ENCODE measurements at places on chromosomes 2 and 18.

DNA sequence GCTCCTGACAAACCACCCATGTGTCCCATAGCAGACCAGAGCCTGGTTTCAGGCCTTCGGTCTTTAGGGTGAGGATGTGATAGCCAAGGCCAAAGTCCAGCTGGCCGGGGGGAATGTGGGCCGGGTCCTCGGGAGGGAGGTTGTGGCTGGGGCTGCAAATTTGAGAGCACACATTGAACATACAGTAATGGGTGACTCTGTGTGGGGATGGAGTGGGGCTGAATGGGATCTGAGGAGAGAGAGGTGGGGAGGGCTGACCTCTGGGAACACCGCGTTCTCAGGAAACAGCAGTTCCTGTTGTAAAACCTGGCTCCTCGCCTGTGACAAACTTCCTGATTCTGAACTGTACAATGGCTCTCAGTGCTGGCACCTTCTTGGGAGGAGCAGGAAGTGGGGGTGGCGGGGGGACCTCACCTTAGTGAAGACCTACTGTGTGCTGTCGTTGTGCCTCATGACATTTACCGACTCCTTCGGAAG lies 48.8 kb downstream of the MCFD2 start:
- no peak for DNase-seq

DNA sequence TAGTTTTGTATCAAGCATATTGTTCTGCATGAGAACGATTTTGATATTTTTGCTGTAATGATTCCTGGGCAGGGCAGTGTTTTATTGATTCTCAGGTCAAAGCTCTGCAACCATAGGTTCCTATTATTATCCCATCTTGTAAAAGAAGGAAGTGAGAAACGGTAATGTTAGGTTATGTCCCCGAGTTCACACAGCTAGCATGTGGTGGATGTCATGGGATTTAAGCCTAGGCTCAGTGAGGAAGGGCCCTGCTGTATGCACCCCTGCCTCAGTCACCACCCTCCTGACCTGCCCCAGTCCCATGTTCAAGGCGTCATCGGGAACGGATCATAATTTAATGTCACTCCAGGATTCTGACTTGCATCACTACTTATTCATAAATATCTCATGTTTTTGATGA lies 10.7 kb downstream of the ACP1 start:
- no peak for DNase-seq

- no peak for DNase-seq
These were observed 16.4 kb upstream of the TUBB6 start for GRCh38 chr18:12291690-12292089.

DNA sequence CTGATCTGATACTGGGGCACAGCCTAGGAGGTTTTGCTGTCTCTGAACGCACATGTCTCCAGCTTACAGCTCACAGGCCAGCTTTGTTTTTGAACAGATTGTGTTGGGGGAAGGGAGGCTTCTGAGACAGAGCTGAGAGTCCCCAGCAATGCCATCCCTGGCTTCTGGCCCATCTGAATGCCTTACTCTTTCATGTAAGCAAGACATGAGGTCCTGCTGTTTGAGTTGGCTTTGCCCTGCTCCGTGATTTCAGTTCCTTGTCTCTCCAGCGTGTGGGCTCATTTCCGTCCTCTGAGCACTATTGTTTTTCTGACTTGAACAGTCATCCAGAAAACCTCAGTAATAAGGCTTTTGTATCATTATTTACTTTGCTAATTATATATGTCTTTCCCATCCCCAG lies 194.9 kb upstream of the TNP1 start:
- no peak for DNase-seq

DNA sequence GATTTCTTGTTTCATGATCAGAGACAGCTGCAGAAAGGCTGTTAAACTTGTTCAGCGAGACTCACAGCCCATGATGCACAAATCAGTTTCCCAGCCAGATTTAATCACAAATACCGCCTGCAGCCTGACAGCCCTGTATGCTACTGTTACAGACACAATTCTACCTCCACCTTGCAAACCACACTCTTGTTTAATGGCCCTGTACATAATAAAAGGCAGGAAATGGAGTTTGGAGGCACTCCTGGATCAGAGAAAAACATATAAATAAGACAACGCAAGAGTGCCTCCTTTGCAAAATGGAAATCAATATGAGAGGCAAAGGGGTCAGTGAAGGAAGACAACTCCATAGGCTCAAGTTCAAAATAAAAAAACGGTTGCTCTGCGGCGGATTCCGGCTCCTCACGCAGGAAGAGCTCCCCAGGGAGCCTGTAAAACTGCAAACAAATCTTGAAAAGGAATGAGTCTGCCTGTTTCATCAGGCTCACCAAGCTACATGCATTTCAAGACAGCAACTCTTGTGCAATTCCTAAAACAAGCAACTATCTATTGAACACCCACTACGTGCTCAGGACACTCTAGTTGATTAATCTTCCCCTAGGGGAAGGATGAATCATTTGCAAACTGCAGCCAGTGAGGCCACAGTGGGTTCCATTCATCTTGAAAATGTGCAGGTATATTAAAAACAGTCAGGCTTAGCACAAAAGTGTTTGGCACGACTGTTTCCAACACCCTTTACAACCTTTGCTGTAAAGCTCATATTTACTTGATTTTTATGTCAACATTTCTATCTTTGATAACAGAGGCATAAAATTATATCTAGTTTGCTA lies 37.5 kb downstream of the TBC1D8 start:
- no peak for DNase-seq

- DNase-seq, result no peak
These were observed 1324.5 kb upstream of the DDX18 start for GRCh38 chr2:116489944-116490343.

GRCh38 chr2:138622613-138623012 lies 121.0 kb downstream of the SPOPL start:
- DNase-seq, result no peak

GRCh38 chr2:189659734-189660133 lies 1.5 kb upstream of the ASNSD1 start:
- no peak for DNase-seq

DNA sequence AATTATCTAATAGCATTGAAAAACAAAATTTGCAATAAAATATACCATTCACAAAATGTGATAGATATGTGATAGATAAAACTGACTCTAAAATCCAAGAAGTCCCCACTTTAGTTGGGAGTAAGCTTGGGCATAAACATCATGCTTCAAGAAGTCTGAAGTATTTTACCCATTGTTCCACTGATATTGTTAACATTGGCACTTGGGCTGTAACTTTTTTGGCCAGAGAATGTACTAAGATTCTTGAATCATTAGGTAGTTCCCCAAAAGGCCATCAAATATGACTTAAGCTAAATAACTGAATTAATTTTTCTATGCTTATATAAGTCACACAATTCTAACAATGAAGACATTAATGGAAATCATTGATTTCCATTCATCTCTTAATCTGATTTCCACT lies 413.6 kb downstream of the CDH2 start:
- no peak for DNase-seq

GRCh38 chr18:34803877-34804400 lies 93.8 kb downstream of the DTNA start:
- DNase-seq, result no peak

- DNase-seq, result no peak
These were observed 31.7 kb downstream of the INPP4A start for GRCh38 chr2:98476192-98476868.

- no peak for DNase-seq
These were observed 1071.4 kb upstream of the FAM98A start for GRCh38 chr2:34670482-34670881.

GRCh38 chr18:50287028-50287440 lies 458 bp downstream of the CXXC1 start:
- no peak for DNase-seq

DNA sequence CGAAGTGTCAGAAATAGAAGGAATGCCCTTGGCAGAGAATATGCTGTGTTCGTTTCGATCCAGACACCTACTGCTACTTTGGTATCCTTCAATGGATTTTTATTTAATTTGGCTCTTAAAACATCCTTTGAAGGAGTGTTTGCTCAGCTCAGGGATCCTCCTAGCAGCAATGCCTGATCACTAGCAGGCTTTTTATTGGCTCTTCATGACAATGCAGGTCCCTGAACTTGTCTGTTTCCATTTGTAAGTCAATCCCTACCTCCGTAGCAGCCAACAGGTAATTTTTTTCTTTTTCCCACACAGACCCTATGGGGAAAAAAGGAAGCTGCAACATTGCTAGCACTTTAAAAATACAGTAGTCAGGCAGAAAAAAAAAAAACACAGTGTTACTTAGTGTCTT lies 366.2 kb upstream of the LRRTM1 start:
- DNase-seq, result no peak

DNA sequence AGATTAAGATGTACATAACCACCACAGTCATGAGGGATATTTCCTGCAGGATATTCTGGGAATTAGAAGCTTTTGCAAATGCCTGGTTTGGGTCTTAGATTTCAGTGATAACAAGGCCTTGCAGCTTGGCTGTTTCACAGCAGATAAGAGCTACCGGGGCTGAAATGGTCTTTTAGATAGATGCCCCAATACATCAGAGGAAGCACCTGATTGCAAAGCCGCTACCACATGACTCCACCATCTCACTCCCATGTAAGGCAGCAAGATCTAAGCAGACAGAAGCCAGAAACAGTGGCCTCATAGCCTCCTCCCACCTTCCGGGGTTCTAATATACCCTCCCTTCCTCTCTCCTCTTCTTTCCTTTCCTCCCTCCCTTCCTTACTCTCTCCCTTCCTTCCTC lies 31.1 kb upstream of the EPG5 start:
- no peak for DNase-seq

DNA sequence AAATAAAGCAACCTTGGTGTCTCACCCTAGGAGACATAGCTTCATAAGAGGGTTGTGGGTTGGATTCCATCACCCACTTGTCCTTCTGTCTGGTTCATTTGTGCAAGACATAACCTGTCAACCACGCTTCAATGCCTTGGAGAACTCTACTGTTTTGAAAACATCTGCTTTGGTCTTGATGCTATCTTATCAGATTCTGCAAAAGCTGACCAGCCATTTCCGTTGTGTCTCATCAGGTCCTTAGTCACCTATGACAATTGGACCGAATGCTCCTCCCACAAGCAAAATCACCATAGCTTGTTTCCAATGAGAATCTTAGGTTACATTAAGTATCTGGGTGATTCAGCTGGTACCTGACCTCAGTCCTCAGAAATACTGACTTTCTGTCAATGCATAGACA lies 35.4 kb downstream of the STAT4 start:
- DNase-seq, result no peak

GRCh38 chr2:109451671-109452070 lies 162.1 kb downstream of the SEPTIN10 start:
- DNase-seq, result no peak

- no peak for DNase-seq
These were observed 83.8 kb upstream of the TLK1 start for GRCh38 chr2:171244466-171244969.

DNA sequence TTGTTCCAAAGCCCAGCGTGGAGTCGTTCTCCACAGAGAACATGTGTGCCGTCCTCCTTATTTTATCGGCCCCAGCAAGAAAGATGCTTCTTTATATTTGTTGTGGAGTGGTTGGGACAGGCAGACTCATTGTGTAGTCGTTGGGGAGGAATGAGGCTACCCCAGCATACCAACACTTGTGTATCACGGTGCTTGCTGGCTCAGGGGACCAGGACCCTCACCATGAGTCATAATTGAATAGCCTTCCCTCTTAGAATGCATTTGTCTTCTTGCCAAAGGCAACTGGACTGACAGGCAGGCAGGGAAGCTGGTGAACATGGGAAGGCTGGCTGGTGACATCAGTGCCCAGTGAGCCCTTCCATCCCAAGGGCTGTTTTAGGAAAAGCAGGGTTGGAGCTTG lies 4.7 kb downstream of the CAPN10 start:
- no peak for DNase-seq

DNA sequence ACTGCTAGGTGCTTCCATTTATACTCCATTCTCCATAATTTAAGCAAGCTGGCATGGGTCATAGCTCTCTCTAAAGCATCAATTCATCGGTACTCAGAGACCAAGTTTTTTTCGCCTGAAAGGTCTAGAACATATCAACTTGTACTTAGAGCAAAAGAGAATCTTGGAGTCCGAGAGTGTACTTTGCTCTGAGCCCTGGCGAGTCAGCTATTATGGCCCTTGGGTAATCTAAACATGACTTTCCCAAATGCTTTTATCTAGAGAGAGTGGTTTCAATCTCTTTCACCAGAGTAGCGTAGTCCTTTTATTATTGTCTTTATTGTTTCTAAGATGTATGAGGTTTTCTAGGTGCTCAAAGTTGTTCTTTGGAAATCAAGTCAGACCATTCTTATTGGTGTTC lies 34.4 kb downstream of the MAIP1 start:
- DNase-seq, result no peak

DNA sequence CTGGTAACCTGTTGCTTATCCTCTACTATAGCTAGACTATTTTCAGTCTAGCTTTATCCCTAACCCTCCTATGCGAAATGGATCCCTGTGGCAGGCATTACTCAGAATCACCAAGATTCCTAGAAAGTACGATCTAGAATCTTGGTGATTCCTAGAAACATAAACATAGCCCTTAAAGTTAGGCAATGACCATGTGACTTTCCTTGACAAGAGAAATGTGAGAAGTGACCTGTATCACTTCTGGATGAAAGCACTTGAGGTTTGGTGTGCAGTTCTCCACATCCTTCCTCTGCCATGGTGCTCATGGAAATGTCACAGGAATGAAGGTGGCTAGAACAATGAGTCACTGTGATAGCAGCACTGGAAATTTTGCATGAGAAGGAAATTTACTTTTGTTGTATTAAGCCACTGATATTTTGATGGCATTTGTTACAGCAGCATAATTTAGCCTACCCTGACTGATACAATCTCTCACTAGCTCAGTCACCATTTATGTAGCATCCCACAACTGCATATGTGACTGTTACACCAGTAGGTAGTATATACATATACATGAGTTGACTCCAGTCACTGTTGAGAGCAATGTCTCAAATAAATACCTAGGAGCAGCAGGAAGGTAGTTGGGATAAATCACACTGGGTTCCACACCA lies 68.3 kb upstream of the MAPRE2 start:
- DNase-seq, result no peak

DNA sequence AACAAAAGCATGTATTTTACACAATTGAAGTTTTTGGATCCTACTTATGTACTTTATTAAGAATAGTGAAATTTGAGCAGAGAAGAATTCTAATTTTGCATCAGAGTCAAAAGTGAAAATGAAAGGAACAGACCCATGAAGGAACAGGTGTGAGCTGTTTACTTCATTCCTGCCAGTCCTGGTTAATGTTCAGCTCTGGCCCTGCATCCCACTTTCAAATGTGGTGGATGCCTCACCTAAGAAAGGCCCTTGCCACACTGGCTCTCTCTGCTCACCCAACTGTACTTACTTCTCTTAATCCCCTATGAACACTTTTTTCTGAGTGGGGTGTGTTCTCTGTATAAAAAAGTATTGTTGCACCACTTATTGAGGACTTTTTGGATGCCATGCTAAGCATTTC lies 22.2 kb downstream of the FAM110C start:
- no peak for DNase-seq

GRCh38 chr18:55739488-55739887 lies 151.5 kb upstream of the TCF4 start:
- no peak for DNase-seq

GRCh38 chr2:134149904-134150303 lies 104.0 kb upstream of the MGAT5 start:
- DNase-seq, result no peak

DNA sequence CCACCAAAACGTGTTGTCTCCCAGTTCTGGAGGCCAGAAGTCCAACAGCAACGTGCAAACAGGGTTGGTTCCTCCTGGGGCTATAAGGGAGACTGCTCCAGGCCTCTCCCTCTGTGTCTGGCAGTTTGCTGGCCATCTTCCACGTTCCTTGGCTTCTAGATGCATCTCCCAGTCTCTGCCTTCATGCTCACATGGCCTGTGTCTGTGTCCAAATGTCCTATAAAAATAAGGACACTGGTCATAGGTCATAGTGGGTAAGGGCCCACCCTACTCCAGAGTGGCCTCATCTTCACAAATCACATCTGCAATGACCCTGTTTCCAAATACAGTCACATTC lies 69.4 kb upstream of the TAF1B start:
- no peak for DNase-seq

Data from hypothalamus (tissue), 51 donors.